ENCODE measurements at places on chromosomes 1 and 21.

DNA sequence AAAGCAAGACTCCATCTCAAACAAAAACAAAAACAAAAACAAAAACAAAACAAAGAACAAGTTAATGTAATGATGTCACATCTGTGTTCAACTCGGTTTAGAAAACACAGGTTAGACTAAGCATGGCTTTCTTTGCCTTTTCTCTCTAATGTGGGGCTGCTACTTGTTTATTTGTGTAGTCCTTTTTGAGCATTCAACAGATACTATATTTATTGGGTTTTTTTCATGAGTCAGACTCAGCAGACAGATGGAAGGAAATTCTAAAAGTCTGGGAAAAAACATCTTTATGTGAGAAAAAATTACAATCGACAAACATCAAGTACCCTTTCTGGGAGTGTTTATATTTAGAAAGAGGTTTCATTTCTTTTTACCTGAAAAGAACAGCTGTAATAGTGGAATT is 22.3 kb upstream of the OTUD3 start:
- DNase-seq = no peak

GRCh38 chr1:18201997-18202719 is 94.6 kb downstream of the IGSF21 start:
- no peak for DNase-seq

DNA sequence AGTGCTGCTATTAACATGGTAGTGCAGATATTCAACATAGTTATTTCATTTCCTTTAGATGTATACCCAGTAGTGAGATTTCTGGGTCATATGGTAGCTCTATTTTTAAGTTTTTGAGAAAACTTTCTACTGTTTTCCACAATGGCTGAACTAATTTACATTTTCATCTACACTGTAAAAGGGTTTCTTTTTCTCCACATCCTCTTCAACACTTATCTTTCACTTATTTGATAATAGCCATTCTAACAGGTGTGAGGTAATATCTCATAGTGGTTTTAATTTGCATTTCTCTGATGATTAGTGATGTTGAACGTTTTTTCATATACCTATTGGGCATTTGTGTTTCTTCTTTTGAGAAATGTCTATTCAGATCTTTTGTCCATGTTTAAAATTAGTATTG is 149.8 kb downstream of the PDE4B start:
- no peak for DNase-seq

- peak; percentile 39 for DNase-seq
Observed at GRCh38 chr1:227447531-227447990, 115.8 kb upstream of the ZNF678 start.

GRCh38 chr1:15186846-15187151 is 33.3 kb downstream of the TMEM51 start:
- DNase-seq = no peak

- DNase-seq = no peak
Observed at GRCh38 chr1:233375653-233376052, 48.1 kb downstream of the MAP3K21 start.

Measured in fibroblast of gingiva (primary cell).